Fibroblast of lung (primary cell): ENCODE measurements at places on chromosomes 2 and 18. TPM values are rescaled to one million over a fixed set of nuclear protein-coding genes. Genes with fewer than 3 reads are reported as not detected.

ACADL gene
- 0.50 and 0.51 TPM in 2 replicates for total RNA-seq

PLCL1 gene
- total RNA-seq, result 0.83 and 1.3 TPM in 2 replicates

TBR1 gene
- total RNA-seq, result not detected in 2 replicates

PSTPIP2 gene
- 8.2 and 13.4 TPM in 2 replicates for total RNA-seq

MLPH gene
- 8.2 and 10.7 TPM in 2 replicates for total RNA-seq

MARCO gene
- total RNA-seq, result not detected in 2 replicates

GKN1 gene
- not detected in 2 replicates for total RNA-seq

- peak; percentile 41 for DNase-seq
These were observed 41.2 kb downstream of the KYNU start for GRCh38 chr2:142918624-142919023.

GRCh38 chr2:134314681-134315368, 61.0 kb downstream of the MGAT5 start:
- no peak for DNase-seq

GRCh38 chr18:35504996-35505395, 7.2 kb upstream of the INO80C start:
- DNase-seq, result no peak

DNA sequence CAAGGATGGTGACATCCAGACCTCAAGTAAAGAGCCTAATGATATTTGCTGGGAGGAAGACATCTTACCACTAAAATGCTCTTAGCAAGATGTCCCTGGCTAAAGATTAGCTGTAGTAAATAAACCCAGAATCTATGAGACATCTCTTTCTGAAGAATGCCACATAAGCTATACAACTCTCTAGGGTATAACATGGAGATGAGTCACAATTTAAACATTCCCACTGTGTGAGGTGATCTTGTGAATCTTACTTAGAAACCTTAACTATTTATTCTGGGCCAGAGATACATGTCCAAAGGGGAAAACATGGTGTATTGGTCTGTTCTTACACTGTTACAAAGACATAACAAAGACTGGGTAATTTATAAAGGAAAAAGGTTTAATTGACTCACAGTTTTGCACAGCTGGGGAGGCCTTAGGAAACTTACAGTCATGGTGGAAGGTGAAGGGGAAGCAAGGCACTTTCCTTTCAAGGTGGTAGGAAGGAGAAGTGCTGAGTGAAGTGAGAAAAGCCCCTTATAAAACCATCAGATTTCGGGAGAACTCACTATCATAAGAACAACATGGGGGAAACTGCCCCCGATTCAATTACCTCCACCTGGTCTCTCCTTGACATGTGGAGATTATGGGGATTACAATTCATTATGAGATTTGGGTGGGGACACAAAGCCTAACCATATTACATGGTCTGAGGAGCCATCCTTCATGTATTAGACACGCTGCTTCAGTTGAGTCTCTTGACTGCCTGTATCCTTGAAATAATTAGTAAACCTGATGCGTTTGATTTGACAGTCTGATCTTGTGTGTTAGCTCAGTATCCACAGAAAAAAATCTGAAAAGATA, 17.1 kb downstream of the KRCC1 start:
- DNase-seq, result peak; percentile 95

DNA sequence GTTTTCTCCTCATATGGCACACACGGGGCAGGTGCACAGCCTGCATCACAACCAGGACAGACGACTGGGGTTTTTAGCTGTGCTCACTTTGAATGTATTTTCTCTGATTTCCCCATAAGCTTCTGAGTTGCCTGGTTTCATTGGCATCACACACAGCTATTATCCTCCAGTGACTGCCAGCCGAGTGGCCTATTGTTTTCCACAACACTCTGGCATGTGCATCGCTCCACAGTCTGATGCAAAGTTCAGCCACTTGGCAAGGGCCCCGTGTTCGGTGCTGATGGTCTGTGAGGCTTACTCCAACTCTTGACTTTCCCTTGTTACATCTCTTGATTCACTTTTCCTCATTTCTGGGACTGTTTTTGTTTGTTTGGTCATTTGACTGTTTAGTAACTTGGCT, 593.1 kb downstream of the CBLN2 start:
- no peak for DNase-seq

GRCh38 chr2:149006883-149007543, 31.5 kb upstream of the LYPD6B start:
- DNase-seq, result no peak

GRCh38 chr2:160010361-160011145, 51.9 kb downstream of the PLA2R1 start:
- no peak for DNase-seq

DNA sequence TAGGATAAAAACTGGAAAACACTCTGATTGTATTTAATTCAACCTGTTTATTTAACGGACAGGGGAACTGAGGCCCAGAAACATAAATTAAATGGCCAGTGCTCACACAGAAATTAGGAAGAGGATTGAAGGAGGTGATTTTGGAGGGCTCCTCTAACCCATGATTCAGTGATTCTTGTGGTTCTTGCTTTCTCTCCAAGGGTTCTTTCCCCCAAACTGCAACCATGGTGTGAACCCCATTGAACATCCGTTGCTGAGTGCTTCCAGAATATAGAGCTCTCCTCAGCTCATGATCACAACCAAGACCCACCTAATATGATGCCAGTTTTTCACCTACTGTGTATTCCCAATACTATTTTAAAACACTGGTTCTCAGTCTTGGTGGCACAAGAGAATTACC, 41.4 kb downstream of the BMP10 start:
- no peak for DNase-seq

- no peak for DNase-seq
These were observed 32.8 kb upstream of the TANC1 start for GRCh38 chr2:158935617-158936016.
